GM06990 (cell line): ENCODE measurements at places on chromosomes 2 and 18.

DNA sequence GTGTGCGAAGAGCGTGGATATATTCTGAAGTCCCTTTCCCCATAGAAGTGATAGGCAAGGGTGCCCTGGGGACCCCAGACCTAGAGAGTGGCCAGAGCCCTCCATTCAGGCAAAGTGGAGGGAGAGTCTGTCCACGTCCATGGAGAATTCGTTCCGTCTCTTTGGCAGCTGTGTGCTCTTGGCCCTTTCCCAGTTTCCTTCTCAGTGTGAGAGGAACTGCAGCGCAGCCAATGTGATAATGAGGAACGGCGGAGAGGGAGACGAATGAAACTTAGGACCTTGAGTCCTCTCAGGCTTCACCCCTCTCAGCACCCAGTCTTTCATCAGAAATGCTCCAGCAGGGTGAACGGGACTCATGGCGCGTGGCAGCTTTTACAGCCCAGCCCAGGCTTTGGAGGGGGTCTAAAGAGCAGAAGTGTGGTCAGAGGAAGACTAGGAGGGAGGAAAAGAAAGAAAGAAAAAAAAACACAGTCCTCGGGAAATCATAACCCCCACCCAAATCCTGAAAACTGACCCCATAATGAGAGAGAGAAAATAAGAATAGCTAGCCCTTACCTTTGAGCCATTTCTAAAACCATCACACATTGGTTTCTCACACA, 95.0 kb upstream of the RIOK3 start:
- DNase-seq, result no peak

DNA sequence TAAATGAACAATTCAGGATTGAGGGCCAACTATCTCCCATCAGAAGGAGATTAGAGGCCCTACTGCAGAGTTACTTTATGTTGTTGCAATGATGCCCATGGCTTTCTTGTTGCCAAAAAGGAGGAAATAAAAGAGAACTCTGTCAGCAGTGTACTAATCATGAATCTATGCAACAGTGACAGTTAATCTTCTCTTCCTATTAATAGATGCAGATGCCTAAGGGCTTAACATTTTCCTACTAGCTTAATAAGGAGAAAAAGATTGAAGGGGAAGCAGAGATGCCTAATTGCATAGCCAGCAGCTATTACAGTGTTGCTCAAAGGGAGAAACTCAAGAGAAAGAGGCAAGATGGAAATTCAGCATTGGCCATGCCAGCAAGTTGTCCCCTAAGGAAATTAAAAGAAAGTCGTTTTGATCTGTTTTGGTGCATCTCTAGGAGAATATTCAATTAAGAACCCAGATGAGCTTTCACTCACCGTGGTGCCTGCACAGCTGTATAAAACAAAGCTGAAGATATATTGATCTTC, 107.1 kb upstream of the KCNJ3 start:
- no peak for DNase-seq

GRCh38 chr18:23363865-23364570, 89.1 kb upstream of the RIOK3 start:
- no peak for DNase-seq

GRCh38 chr2:96083064-96083939, 33.1 kb downstream of the ADRA2B start:
- no peak for DNase-seq

- DNase-seq, result no peak
Observed at GRCh38 chr2:64005707-64006356, 13.4 kb downstream of the VPS54 start.

GRCh38 chr2:54164106-54164505, 48.7 kb downstream of the ACYP2 start:
- no peak for DNase-seq

GRCh38 chr2:177464549-177464948, 72.0 kb downstream of the AGPS start:
- DNase-seq, result no peak

DNA sequence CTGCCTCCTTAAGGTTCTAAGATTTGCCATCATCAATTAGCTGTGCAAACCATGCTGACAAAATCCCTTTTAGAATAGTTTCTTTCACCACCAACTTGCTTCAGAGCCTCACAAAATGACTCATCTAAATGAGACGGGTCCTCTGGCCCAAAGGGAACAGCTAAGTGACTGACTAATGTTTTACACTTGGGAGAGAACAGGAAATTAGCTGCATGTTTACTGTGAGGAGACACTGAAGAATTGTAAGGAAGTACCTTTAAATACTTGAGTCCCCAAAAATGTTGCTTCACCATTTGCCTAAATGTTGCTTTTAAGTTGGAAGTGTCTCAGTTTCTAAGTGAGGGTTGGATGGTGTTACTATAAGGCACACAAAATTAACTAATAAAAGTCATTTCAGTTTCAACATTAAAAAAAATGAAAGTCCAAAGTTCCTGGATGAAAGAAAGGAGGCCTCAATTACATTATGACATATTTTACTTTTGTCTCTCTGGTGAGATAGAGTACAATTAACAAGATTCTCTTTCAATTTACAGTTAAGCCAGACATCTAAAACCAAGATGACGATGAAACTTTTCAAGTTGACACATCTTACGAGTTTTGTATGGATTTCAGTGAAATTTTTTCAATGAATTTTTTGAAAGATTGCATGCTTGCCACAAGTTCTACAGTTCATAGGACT, 229.1 kb upstream of the FN1 start:
- peak; percentile 47 for DNase-seq

GRCh38 chr2:221705185-221705877, 133.2 kb upstream of the EPHA4 start:
- DNase-seq, result no peak

GRCh38 chr2:37201208-37201607, 4.9 kb downstream of the CEBPZOS start:
- no peak for DNase-seq

DNA sequence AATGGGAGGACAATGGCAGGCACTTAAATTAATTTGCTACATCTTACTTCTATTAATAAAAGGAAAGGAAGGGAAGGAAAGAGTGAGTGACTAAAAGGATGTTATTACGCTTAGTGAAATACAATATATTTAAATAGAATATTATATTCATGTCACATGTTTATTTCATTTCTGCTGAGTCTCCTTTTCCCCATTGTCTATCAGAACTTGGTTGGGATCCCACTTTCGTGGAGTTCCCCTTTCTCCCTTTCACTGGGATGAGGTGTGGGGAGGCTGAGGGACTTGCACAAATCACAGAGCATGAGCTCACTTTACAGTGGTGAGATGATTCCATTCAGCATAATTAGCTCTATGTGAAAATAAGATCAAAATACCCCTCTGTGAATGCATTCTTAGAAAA, 730.6 kb downstream of the TSN start:
- DNase-seq, result no peak

GRCh38 chr2:17257189-17257909, 260.9 kb downstream of the RAD51AP2 start:
- no peak for DNase-seq

DNA sequence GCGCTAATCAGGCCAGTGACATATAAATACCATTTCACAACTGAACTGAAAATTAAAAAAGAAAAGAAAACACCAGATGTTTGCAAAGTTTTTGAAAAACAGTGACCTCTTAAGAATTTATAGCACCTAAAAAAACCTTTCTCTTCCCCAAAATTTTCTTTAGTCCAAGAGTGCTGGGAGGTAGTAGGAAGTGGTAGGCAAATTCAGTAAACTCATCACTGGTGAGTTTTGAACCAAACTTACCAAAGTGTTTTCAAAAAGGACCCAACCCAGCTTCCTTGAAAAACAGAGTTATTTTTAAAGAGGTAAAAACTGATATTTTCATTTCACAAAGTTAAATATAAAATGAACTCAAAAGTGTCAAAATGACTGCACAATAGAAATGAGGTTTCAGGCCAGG, 90.4 kb downstream of the TMEM247 start:
- DNase-seq, result no peak

- DNase-seq, result no peak
Observed at GRCh38 chr18:78685250-78685979, 294.2 kb upstream of the SALL3 start.

- no peak for DNase-seq
Observed at GRCh38 chr2:31110431-31110830, 27.8 kb downstream of the GALNT14 start.

DNA sequence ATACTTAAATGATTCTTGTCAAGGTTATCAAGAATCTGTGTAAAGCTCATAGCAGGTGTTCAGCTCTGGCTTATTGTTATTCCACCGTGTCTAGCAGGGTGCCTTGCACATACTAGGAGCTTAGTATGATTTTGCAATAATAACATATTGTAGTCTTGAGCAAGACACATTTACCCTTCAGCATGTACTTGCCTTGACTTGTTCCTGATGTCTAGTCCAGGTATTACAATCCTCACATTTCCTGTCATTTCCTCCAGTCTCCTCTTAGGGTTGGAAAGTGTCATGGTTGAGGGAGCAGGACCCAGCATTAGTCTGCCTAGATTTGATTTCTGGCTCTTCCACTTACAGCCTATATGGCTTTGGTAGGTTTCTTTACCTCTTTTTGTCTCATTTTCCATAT, 246.1 kb downstream of the RAD51AP2 start:
- no peak for DNase-seq

GRCh38 chr2:161975062-161975812, 98.8 kb downstream of the DPP4 start:
- DNase-seq, result no peak

DNA sequence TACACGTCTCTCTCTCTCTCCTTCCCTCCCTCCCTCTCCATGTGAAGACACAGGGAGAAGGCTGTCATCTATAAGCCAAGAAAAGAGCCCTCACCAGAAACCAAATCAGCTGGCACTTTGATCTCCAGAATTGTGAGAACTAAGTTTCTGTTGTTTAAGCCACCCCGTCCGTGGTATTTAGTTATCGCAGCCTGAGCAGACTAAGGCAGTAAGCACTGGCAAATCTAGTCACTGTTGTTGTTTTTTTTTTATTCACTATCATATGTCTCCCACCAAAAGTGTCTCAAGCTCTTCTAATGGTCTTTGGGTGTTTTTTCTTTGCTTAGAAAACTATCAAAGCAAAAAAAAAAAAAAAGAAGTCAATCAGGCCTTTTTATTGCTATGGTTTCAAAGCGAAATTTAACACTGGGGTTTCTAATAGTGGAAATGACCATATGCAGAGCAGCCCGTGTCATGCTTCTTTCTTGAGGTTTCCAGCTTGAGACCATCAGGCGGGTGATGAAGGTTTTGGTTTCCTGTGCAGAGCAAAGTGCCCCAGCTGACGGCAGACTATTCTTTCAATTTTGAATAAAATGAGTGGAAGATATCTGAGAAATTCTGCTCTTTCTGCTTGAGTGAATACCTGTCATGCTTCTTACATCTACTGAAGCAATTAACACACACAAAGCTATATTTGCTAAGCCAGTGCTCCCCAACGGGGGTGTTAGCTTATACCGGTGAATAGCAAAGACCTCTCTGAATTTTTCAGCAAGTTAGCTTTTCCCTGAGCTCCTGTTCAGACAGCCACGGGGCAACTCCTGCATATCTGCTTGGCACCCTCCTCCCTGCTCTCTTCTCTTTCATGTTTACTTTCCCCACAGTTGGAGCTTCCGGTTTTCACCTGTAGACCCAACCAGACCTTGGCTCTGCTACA, 394.1 kb upstream of the ATP5MC3 start:
- peak; percentile 55 for DNase-seq

- no peak for DNase-seq
Observed at GRCh38 chr18:58426611-58427010, 202.3 kb downstream of the ALPK2 start.

DNA sequence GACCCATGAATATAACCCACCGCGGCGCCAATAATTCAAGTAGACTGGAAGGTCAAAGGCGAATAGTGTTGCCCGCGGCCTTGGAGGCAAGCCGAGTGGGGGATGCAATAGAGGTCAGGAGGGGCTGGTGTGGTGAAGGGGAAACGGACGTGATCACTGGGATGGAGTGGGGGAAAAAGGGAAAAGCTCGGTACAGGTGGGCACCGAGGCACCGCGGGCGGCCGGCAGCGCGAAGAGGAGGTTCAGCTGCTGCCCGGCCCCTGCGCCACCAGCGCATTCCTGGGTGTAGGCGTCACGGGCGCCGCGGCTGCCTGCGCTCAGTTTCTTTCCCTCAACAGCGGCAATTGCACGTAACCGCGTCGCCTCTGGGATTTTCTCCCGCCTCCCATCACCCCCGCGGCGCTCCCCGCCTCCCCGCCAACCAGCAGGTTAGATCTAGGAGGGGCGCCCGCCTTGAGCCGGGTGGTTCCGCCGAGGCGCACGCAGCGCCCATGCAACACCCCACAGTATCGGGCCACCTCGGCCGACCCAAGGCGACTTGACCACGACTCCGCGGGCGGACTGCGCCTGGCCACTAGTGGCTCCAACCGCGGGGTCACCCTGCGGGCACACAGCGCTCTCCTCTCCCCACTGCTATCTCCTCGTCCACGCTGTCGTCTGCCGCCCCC, 1.5 kb downstream of the RND3 start:
- DNase-seq, result peak; percentile 25

- peak; percentile 68 for DNase-seq
Observed at GRCh38 chr18:79524181-79525078, 128.7 kb downstream of the NFATC1 start.

DNA sequence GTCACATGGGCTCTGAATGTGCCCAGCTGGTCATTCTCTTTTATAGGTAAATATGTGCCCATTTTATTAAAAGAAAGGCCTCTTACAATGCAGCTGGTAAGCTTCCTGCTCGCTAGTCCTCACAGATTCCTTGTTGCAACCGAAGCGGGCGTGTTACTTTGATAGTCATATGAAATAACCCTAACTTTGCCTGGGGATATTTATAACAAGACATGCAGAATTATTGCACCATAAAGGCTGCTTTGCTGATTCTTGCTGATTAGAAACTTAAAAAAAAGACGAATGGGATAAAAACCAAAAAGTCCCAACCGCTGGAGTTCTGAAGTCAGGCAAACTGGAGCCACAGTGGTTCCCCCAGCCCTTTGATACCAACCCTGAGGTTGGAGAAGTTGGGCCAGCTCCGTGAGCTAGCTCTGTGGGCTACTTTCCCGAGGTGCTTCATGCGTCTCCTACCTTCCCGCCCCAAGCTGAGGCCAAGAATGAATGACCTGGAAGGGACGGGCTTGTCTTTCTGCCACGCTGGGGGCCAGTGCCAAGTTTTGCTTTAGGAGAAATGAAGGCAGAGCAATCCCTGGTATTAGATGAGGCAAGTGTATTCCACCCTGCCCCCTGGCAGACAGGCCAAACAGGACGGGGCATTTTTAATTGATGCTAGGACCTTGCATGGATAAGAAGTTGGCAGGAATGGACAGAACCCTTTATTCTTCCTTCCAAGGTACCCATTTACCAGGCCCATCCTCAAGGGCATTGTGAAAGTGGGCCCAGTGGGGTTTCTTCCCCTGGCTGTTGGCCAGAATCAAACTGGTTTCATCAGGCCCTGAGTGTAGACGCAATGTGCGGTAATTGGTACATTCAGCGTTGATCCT, 140.4 kb downstream of the KCTD1 start:
- DNase-seq, result no peak

- DNase-seq, result no peak
Observed at GRCh38 chr18:75134611-75134975, 74.3 kb downstream of the PTGR3 start.

GRCh38 chr2:11703700-11704099, 33.7 kb upstream of the NTSR2 start:
- no peak for DNase-seq

- no peak for DNase-seq
Observed at GRCh38 chr2:164778723-164779122, 62.9 kb downstream of the COBLL1 start.
